DMS 273 treated with DMSO at 0.1 percent for 48 hours (cell line): ENCODE measurements at places on chromosomes 7 and 10.
A peak's percentile ranks its signal among the peaks of the same experiment; 100 is the strongest.

DNA sequence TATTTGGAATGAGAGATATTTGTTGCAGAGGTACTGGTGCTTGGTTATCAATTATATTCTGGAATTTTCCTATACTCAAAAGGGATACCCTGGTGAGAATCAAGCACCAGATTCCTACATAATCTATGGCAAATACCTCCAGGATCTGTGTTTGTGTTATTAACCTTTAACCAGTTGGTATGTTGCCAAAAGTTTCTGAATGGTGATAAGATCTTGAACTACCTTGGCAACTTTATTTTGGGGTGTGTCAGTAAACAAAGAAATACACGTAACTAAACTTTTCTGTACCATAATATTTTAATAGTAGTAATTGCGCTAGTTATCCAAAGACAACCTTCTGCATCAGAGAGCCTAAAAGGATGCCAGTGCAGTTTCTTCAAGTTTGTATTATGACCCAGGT is 13.4 kb downstream of the SCIN start:
- no peak for DNase-seq

- DNase-seq = no peak
Observed at GRCh38 chr10:5930272-5930671, 40.2 kb downstream of the FBH1 start.

DNA sequence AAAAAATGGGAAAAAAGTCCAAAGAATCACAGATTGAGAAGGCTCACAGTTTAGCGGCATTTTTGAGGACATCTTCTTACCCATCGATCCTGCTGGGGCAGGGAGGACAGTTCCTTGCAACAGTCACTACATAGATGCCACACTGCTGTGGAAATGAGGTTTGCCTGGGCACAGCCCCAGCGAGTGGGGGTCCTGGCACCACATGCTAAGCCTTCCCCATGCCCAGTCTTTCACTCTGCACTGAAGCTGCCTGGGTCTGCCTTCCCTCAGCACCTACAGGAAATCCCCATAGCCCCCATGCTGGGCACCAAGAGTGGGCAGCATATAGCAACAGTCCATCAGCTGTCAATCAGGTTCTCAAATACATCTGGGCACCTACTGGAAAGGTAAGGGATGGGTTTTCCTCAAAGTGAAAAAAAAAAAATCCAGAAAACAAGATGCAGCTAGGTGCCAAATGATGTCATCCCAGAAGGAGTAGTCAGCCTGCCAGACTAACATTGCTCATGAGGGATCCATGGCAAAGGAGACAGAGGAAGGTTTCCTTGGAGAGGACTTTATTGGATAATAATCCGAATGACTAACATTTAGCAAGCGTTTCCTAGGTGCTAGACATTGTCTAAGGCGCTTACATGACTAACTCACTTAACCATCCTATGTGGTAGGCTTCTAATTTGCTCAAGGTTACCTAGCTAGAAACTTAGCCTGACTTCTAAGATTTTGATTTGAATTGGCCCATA is 125.7 kb upstream of the CXCL12 start:
- no peak for DNase-seq

GRCh38 chr7:1366801-1367405 is 92.4 kb downstream of the MICALL2 start:
- DNase-seq = no peak

DNA sequence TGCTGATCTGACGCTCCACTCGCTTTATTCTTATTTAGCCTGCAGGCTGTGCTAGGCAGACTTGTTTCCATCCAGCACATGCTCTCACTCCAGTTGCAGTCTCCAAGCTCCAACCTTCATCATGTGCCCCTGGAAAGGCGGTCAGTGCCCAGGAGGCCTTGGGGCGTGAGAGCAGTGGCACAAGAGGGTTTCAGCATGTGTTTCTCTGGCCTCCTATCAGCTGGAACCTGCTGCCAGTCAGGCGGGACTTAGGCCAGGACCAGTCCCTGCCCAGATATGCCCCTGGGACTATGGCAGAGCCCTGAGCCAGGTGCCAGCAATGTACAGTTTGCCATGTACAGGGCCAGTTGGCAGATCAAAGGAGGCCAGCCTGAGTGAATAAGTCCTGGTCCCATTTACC is 330.2 kb upstream of the FZD1 start:
- peak; percentile 84 for DNase-seq

GRCh38 chr7:29277436-29278215 is 83.1 kb downstream of the CHN2 start:
- no peak for DNase-seq

GRCh38 chr7:30429156-30429530 is 49.4 kb downstream of the NOD1 start:
- no peak for DNase-seq

DNA sequence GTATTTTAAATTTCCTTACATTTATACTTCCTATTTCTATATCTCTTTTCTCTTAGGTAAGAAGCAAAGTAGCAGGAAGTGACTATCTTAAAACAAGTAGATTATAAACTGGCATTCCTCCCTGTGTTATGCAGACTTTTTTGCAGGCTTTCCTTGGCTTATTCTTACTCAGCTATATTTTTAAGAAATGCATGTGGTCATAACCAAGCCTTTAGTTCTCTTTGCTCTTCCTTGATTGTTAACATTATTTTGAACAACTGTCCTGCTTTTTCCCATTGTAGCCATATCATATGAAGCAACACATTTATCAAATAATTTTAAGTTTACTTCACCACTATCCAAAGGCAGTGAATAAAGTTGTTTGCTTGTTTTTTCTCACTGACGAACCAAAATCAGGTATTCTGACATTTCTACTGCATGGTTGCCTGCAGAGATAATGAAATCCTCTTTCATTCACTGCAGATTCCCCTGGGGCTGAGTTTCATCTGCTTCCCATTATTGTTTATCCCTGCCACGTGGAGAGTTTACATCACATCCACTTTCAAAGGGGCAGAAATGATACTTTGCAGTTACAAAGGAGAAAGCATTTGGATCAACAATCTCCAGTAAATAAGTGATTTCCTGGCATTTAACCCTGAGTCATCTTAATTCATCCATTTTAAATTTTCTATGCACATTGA is 389.9 kb upstream of the SEMA3C start:
- no peak for DNase-seq

DNA sequence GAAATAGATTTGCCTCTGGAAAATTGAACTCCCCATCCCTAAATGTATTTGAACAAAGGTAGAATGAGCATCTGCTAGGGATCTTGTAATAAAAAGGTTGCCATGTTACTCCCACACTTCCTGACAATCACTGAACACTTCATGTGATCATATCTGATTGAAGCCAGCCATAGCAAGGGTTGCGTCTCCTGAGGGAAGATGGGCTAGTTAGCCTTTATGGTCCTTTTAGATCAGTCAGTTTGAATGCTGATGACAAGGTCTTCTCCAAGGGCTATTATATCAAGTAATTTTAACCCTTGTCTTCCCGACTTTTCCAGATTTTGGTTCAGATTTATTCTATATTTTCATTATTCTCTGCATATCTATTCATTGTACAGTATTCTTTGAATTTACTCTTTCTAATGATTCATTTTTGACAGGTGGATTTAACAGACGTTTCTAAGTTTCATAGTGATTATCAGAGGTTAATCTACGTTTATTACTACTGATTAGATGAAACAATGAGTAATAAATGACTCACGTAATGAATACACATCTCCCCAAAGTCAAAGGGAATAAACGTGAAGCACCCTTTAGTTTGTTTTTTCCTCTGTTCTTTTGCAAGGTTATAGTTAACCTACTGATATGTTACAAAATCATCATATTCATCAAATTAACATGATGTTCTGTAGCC is 28.1 kb downstream of the CSGALNACT2 start:
- no peak for DNase-seq

- DNase-seq = no peak
Observed at GRCh38 chr7:34451923-34452322, 206.1 kb upstream of the NPSR1 start.

- DNase-seq = no peak
Observed at GRCh38 chr7:157719008-157719682, 382.3 kb downstream of the DNAJB6 start.

GRCh38 chr10:30885423-30885822 is 146.2 kb downstream of the ZNF438 start:
- no peak for DNase-seq

GRCh38 chr7:12303062-12303461 is 92.0 kb downstream of the TMEM106B start:
- DNase-seq = no peak

- no peak for DNase-seq
Observed at GRCh38 chr7:44324204-44324480, 1.3 kb downstream of the CAMK2B start.

DNA sequence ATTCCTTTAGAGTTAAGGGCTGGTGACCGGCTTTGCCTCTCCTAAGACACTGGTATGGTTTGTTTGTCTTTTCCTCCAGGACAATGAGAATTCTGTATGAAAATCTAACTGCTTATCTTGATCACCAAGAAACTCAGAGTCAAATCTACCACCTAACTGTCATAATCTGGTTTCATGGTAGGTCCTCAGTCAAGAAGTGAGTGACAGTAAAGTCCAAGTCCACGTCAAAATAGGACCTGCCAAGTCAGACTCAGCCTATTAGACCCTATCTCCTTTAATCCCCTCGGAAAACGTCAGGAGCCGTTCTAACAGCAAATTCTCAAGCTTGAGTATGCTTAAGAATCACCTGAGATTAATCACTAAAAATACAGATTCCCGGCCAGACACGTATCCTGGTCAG is 37.4 kb downstream of the C7orf33 start:
- no peak for DNase-seq

DNA sequence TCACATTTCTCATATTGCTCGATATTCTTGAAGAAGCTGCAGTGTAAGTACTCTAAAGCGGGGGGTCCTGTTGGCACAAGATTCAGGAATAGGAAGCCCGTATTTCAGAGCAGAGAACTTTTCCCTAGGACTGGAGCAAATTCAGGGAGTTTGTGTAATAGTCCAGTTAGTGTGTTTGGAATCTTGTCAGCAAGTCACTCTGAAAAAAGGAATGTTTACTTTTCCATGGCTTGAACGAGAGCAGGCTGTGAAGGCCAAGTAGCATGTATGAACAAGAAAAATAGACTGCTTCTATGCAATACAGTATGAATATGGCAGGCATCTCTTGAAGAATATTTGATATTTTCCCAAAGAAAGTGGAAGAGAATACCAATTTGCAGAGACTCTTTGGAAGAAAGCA is 39.8 kb downstream of the CDC123 start:
- no peak for DNase-seq

GRCh38 chr7:73438547-73439409 is 5.2 kb downstream of the FZD9 start:
- no peak for DNase-seq

GRCh38 chr10:49605939-49606509 is 4.1 kb upstream of the SLC18A3 start:
- no peak for DNase-seq

DNA sequence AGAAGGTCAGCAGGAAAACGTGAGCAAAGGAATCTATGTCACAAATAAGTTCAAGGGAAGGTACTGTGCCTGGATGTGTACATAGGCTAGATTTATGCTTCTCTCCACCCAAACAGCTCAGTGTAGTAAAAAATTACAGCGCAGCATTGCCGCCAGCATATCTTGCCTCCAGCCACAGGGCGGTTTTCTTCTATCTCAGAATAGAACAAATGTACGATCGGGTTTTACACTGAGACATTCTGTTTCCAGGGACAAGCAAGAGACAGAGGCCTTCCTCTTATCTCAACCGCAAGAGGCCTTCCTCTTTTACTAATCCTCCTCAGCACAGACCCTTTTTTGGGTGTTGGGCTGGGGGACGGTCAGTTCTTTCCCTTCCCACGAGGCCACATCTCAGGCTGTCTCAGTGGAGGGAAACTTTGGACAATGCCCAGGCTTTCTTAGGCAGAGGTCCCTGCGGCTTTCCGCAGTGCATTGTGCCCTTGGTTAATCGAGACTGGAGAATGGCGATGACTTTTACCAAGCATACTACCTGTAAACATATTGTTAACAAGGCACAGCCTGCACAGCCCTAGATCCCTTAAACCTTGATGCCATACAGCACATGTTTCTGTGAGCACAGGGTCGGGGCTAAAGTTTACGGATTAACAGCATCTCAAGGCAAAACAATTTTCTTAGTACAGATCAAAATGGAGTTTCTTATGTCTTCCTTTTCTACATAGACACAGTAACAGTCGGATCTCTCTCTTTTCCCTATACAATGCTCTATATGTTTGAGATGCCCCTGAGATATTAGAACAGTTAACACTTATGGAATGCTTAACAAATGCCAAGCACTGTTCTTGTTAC is 11.6 kb upstream of the ABHD11 start:
- no peak for DNase-seq

DNA sequence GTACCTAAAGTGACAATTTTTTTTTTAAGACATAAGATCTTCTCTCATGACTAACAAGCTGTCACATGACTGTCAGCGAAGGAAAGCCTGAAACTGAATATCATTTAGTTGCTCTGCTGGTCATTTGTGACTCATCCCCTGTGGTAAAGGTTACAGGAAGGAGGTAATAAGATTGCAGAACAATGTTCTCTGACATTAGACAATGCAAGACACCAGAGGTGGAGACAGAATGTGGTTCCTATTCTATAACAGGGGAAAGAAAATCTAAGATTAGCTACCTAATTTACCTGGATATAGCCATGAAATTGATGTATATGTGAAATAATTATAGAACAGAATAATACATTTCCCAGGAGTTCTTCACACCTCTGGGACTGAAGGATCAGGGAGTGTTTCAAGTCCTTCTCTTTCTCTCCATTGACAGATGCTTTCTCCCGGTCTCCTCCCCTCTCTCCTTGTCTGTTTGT is 47.7 kb downstream of the LRGUK start:
- no peak for DNase-seq

GRCh38 chr7:25851332-25852210 is 300.4 kb upstream of the NFE2L3 start:
- DNase-seq = peak; percentile 61

GRCh38 chr7:138458576-138459412 is 1.3 kb upstream of the TRIM24 start:
- no peak for DNase-seq

- no peak for DNase-seq
Observed at GRCh38 chr10:102678842-102679289, 34.6 kb downstream of the TRIM8 start.

GRCh38 chr7:26048663-26049062 is 103.3 kb upstream of the NFE2L3 start:
- no peak for DNase-seq

GRCh38 chr7:16818732-16819131 is 13.9 kb upstream of the AGR2 start:
- DNase-seq = no peak
